ENCODE measurements at places on chromosomes 2 and 18.

- peak; percentile 89 for DNase-seq
These were observed at the start of gene TMEM17 for GRCh38 chr2:62505750-62506420. Gene TMEM17 (minus strand): TSS chr2:62506195. CDS start chr2:62506129, 66 bp downstream.

DNA sequence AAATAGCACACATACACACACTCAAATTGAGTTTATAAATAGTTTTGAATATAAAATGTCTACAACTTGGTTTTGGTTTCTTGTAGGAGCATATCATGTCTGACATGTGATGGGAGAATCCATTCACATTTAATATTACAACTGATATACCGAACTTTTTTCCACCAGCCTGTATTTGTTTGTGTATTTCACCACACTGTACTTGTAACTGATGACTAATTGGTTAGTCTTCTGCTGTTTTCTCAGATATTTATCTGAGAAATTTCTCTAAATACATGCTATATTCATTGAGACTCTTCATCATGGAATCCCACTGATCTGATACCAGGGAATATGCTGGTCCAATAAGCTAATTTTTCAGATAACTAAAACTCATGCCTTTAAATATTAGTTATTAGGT is 56.3 kb upstream of the UBXN4 start:
- no peak for DNase-seq

GRCh38 chr18:2143636-2144035 is 427.7 kb downstream of the METTL4 start:
- DNase-seq: no peak

DNA sequence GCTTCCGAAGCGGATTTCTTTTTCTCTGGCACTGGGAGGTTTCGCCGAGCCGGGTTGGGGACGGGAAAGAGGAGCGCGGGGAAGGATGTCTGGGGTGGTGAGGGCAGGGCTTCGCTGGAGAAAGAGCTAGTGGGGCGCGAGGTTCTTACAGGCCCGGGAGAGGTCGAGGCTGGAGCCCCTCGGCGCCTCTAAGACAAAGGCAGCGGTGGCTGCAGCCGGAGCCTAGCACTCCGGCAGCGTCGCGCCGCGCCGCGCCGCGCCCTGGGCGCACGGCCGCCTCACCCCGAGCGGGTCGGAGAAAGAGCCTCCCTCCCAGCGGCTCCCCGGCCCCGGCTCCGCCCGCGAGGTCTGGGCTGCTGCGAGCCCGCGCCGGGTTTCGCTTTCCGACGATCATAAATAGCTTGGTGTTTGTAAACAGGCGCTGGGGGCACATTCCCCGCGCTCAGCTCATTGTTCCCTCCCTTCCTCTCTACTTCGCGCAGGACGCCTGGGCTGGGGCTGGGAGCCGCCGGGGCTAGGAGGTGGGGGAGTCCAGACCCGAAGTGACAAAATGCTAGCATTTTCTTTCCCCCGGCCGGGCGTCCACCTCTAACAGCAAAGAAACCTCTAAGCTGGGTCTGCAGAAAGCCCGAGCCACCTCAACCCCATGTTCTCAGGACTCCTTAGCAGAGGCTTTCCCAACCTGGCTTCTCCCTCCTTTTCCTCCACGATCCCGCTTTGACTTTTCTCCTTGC is 813 bp upstream of the MEIS1 start:
- DNase-seq: peak; percentile 71

- DNase-seq: no peak
These were observed 19.3 kb downstream of the MBOAT2 start for GRCh38 chr2:8984157-8984556.

DNA sequence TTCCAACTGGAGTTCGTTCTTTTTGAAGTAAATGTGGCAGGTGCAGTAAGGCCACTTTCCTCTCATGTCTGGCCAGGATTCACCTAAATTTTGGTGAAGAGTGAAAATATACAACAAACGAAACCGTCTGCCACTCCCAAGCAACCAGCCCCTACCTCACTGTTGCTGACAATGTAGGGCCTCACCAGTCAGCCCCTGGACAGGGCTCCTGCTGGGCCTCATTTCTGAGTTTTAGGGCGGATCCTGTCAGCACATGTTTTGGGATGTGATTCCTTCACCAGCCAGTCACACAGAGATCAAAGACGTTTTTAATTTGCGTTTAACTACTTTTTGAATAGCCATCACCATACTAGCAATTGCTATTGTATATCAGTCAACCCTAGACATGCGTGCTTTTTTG is 185.0 kb downstream of the WDR7 start:
- no peak for DNase-seq

- DNase-seq: no peak
These were observed 33.4 kb upstream of the PPP4R1 start for GRCh38 chr18:9647496-9648323.

DNA sequence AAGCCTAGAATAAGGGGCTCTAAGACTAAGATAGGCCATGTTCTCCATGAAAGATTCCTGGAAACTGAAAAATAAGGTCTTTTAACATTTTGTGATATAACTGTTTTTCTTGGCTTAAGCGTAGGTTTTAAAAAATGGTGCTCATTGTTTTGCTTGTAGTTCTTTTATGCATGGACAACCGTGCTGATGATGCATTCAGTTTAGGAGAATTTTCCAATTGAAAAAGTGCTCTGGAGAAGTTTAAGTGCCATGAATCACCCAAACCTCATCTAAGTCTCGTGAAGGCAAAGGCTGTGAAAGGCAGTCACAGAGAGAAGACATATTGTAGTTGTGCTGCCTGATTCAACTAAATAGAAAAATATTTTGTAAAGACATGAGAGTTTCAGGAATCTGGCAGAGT is 111.8 kb upstream of the GAREM1 start:
- no peak for DNase-seq

GRCh38 chr2:33706410-33706809 is 107.3 kb upstream of the FAM98A start:
- DNase-seq: no peak

DNA sequence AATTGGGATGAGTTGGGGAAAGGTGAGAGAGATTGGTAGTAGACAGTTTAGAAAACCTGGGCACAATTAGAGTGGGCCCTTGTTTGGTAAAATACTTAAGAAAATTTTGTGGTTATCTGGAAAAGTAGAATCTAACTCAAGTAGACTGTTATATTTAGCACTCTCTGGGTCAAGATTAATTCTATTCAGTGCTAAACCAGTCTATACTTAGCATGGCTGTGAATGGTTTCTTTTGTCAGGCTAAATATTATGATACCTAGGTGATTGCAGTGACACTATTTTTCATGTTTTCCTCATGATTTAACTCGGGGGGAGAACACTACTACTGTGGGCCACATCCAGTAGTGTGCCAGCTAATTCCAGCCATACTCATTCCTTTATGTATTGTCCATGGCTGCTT is 58.9 kb downstream of the KIAA1328 start:
- no peak for DNase-seq

Measured in endothelial cell (in vitro differentiated cells).